ENCODE measurements at places on chromosomes 6 and 20.
A peak's percentile ranks its signal among the peaks of the same experiment; 100 is the strongest.

DNA sequence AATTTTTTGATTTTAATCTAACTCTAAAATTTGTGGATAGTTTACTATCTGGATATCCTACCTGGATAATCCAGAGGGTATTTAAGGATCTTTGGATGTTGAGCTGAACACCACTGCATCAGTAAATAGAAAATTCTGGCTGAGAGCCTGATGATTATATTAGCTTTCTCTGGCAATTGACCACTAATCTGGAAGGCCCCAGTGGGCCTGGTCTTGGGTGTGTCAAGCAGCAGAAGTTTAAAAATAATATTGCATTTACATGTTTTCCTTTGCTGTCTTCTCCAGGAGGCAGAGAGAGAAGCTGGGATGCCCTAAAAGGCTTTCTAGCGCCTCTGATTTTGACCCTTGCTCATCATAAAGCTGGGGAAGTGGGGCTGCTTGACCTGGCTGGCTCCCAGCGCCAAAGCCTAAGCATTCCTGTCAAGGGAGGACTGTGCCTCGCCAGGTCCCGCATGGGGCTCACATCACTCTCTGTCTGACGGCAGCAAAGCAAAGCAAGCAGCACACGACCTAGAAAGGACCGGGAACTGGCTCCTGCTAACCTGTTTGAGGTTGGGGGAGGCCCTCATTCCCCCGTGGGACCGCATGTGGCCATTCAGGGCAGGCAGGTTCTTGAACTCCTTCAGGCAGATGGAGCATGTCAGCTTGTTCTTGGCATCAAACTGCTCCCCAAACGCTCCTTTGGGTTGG is 46.6 kb upstream of the MRPS10 start:
- DNase-seq = no peak

GRCh38 chr20:20214757-20215275 is 153.1 kb upstream of the INSM1 start:
- no peak for DNase-seq

DNA sequence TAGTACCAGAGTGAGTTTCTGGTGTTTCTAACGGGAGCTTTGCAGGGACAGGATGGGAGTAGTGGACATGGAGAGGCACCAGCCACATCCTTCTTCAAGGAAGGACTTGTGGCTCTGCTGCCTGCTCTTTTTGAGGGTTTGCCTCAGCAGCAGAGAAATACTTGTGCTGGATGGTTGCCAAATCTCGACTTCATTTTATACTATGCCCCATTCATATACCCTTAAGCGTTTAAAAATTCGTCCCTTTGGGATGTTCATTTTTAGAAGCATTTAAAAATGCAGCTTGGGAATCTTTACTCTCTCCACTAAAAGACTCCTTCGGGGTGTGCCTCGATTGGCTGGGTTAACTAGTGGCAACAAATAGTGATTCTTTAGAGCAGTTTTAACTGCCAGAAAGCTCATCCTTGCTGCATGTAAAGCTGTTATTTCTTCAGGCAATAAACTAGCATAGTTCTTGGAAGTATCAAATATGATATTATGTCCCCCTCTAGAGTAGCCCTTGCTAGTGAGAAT is 126.5 kb upstream of the B3GAT2 start:
- no peak for DNase-seq

DNA sequence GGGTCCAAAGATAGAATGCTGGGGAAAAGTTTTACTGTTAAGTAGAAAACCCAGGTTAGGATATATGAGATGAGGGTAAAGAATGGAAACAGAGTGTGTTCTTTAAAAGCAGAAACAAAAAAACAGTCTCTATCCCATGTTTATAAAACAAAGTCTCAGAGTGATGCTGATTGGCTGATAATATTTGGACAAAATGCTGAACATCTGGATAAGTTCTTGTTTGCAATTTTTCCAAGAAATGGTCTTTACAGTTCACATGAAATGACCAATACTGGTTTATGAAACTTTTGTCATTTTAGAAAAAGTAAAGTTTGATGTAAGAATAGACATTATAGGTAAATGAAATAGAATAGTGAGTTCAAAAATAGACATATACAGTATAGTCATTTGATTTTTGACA is 96.2 kb upstream of the EYS start:
- no peak for DNase-seq

DNA sequence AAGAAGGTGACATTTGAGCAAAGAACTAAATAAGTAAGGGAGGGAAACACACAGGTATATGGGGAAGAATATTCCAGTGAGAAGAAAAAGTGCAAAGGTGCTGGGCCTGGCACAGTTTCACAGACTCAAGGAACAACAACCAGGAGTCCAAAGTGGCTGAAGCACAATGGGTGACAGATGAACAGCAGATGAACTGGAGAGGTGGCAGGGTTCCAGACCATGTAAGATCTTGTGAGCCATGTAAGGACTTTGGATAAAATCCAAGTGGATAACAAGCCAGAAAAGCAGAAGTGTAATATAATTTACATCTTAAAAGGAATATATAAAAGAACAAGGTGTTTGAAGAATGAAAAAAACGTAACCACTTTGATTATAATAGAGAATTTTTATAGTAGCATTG is 87.9 kb downstream of the MMS22L start:
- DNase-seq = no peak

DNA sequence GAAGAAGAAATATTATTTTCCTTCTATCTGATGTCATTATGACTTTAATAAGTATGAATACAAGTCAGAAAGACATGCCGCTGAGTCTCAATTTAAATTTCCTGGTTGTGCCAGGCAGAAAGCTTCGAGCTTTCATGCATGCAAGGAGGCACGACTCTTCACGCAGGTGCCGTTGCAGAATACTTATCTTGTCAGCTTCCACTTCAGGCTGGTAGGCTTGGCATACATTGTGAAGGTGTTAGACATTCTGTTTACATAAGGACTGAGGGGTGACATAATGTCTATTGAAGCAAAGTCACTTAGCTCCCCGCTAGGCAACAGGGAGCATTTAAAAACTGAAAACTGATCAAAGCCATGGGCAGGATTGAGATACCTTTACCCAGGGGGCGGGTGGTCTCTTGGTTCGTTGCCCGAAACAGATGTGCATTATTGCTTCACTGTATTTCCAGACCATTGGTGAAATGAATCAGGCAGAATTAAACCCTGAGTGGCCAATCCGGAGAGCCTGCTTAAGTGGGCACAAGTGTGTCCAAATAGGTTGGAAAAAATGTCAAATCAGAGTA is 16.4 kb downstream of the BMP6 start:
- no peak for DNase-seq

DNA sequence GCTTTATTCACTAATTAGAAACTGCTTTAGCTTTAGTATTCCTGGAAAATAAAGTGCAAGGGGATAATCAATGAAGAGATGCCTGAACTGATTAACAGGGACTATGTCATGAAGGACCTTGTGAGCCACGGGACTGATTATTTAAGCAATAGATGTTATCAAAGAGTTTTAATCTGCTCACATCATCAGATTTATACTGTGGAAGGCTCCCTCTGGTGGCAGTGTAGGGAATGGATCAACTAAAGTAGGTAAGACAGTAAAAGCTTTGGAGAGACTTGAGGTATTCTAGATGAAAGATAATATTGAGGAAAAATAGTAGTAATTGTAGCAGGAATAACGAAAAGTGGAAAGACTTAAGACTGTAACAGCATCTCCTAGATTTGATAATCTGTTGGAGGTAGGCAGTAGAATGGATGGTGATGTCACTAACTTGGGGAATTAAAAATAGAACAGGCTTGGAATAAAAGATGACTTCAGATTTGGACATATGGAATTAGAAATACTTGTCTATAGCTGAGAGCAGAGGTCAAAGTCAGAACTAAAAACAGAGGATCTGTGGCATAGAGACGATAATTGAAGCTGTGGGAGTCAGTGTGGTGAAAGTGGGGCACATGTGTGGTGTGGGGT is 80.3 kb upstream of the HTR1E start:
- peak; percentile 10 for DNase-seq

DNA sequence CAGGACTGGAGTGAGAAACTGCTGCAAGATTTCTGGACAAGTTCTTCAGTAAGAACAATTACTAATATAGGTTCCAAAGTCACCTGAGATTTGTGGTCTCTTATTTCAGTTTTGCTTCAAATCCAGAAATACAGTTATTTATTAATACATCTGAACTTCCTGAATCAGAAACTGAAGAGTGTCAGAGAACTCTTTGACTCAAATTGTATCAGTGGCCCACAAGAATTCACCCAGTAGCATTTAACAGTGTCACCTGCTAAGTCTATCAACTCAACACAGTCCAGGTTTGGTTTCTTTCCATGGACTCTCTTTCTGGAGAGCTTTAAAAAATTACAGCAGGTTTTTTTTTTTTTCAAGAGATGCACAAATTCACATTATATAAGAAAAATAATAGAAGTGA is 18.8 kb upstream of the NHSL1 start:
- DNase-seq = no peak

DNA sequence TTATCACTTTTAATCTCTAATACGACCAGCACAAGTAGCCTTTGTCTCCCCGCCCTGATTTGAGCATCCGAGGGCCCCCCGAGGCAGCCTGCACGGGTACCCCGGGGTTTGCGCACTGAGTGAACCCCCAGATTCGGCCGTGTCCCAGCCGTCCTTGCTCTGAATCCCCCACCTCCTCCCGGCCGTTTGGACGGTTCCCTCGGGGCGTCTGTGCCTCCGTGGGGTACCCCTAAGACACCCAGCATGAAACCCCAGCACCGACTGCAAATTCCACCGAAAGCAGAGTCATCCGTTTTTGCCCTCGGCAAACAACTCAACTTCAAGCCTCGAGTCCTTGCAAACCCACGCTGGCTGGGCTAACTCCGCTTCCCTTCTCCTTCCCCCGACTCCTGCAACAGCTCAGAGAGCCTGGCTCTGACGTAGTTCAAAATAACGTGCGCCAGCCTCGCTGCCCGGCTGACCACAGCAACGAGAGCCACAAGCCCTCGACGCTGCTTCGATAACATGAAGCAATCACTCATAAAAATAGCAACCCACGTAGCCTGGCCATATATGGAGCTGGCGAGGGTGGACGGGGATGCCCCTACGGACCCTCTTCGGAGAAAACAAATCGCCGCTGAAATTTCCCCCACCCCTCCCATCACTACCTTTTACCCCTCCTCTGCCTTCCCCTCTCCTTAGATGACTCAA is 764 bp upstream of the SNAP25 start:
- peak; percentile 27 for DNase-seq

DNA sequence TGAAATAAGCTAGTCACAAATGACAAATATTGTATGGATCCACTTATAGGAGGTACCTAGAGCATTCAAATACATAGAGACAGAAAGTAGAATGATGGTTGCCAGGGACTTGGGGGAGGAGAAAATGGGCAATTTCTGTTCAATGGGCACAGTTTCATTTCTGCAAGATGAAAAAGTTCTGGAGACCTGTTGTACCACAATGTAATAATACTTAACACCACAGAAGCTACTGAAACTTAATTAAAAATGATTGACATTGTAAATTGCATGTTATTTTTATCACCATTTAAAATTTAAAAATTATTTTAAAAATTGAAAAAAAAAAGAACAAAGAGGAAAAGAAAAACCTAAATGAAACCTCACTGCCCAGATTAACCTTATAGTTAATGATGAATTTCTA is 67.4 kb downstream of the NHLRC1 start:
- DNase-seq = no peak

DNA sequence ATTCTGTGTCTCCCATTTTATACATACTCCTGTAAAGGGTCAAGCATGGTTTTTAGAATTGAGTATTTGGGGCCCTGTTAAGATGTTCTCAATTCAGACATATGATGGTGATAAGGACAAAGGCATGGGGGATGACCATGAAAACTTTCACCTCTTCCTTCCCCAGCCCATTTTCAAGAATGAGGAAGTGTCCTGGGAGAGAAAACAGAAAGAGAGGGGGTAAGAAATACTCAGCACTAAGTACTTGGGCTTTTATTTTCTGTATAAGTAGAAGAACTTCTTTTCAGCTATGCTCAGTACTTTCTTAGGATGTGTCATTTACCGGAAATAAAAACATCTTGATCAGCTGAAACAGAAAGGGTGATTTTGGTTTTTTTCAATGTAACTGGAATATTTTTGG is 10.9 kb upstream of the MBOAT1 start:
- no peak for DNase-seq

GRCh38 chr6:36626636-36627035 is 32.5 kb downstream of the SRSF3 start:
- DNase-seq = no peak

DNA sequence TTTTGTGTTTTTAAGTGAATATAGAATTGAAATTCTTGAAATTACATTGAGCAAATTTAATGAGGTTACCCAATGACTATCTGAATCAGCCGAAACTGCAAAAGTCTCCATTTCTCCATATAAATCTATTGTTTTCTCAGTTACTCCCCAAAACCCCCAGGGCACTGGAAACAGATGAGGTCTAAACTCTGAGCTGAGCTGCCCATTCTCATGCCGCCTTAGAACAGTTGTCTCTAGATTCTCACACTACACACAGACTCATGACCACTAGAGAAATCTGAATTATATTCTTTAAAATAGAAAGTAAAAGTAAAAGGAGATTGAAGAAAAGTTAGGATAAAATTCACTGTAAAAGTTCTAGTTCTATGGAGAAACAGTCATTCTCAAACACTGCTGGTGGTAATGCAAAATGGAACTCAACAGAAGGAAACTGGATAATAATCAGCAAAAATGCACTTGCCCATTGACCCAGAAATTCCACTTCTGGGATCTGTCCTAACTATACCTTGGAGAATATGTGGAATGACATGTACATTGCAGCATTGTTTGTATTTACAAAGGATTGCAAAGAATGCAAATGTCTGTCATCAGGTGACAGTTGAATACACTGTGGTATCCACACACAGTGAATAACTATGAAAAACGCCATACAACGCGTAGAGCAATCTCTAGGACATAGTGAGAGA is 125.5 kb downstream of the IPCEF1 start:
- DNase-seq = no peak

GRCh38 chr6:109896341-109896740 is 81.8 kb upstream of the GPR6 start:
- peak; percentile 9 for DNase-seq

DNA sequence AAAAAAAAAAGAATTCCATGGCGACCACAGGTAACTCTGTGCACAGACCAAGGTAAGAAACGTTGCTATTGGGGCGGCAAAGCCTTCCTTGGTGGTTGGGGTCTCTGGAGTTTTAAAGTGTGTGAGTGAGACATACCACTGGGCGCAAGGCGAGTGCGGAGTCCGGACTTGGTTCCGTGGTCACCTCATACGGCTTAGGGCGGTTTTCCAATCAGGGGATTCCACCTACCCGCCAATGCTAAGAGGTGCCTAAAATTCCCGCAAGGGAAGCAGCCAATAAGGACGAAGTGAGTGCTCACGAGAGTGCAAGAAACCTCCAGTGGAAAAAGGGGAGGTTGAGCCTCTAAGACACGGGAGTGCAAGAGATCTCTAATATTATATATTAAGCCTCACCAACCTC is 68.6 kb upstream of the PRSS16 start:
- no peak for DNase-seq

DNA sequence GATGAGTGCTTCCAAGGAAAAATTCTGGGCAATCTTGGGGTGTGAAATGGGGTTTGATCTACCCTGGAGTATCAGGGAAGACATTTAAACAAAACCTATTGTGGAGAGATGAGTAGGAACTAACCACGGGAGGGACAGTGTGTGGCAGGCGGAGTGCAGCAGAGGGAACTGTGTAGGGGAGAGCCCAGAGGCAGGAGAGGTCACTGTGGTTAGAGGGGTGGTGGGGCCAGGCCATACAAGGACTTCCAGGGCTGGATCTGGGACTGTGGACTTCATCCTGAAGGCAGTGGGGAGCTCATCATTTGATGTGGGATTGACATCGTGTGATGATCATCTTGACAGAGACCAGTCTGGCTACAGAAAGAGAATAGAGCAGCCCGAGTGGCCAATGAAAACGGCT is 89.0 kb downstream of the TOX2 start:
- no peak for DNase-seq

- DNase-seq = no peak
These were observed 276.4 kb upstream of the MOCS1 start for GRCh38 chr6:40210628-40211056.

- DNase-seq = no peak
These were observed 16.2 kb downstream of the HLA-DPB1 start for GRCh38 chr6:33091957-33092356.

Measured in A172 (cell line).